CD8-positive, alpha-beta memory T cell (primary cell): ENCODE measurements at places on chromosomes 5 and 9. TPM values are rescaled to one million over a fixed set of nuclear protein-coding genes. Genes with fewer than 3 reads are reported as not detected.

- H3K27me3 ChIP-seq = no peaks in the 10 kb centered on the region
- H3K27ac ChIP-seq = no peak overlapping the region
- H3K4me1 ChIP-seq = no peaks in the 10 kb centered on the region
- H3K36me3 ChIP-seq = no peaks in the 10 kb centered on the region
Observed at GRCh38 chr9:127538849-127539258, 73.2 kb upstream of the STXBP1 start.

DNA sequence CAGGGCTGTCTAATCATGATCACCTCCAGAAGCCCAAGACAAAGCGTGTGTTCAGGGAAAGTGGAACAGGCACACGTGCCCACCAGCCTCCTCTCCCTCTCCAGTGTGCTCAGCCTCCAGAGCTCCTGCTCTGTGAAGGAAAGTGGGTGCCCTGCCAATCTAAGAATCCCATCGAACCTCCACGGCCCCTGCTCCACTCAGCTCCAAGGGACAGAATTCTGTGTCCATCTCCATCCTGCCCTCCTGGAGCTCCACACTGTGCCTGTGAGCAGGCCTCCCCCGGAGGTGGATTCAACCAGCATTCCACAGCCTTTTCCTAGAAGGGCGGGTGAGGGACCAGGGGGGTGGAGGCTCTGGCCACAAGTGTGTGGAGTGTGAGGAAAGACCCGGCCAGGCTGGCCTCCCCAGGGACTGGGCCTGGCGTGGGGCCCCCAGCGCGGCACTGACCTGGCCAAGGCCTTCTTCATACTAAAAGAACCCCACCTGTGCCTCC is 6.0 kb downstream of the EEIG1 start:
- H3K27me3 ChIP-seq = no peaks in the 10 kb centered on the region
- H3K36me3 ChIP-seq = peaks cover 11% of the 10 kb centered on the region
- H3K4me3 ChIP-seq = peak overlapping the region; percentile 98
- no peak for DNase-seq
- peaks cover 74% of the 10 kb centered on the region for H3K4me1 ChIP-seq
- H3K27ac ChIP-seq = no peak overlapping the region

The CRB2 gene
- 0.05 TPM for polyA plus RNA-seq

DNA sequence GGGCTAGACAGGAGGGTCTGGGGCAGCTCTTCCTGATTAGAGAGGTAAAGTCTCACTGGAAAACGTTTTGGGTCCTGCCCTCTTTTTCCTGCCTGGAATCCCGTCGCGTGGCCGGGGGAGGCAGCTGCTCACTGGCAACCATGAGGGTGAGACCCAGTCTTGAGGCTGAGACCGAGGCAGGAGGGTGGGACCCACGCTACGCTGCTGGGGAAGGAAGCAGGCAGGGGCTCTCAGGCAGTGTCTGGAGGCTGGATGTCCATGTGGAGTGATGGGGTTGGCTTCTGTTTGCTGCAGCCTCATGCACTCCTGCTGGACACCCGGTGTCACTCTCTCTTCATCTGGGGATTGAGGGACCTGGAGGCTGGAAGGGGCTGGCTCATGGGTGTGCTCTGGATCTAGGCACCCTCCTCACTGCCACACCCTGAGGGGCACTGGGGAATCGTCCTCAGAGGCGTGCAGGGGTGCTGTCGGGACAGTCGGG is 11.3 kb upstream of the SLC2A6 start:
- H3K36me3 ChIP-seq = no peaks in the 10 kb centered on the region
- peaks cover 6% of the 10 kb centered on the region for H3K4me1 ChIP-seq
- H3K27me3 ChIP-seq = peaks cover 4% of the 10 kb centered on the region

DNA sequence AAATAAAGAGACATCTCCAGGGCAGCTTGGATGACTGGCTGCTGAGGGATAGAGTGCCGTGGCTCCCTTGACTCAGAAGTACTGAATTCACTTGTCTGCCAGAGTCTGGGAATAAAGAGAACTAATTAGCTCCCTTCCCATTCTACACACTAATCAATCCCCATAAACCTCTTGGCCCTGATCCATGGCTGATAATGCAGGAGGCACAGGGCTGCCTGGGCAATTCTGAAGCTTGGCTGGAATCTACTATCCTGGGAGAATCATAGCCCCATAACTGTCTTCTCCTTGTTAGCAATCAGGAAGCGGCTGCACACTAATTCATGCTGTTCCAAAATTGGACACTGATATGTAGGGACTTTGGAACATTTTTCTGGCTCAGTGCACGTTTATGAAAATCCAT is 197.7 kb downstream of the PTTG1 start:
- H3K4me1 ChIP-seq = no peaks in the 10 kb centered on the region
- DNase-seq = no peak
- H3K27ac ChIP-seq = no peak overlapping the region
- no peaks in the 10 kb centered on the region for H3K27me3 ChIP-seq

DNA sequence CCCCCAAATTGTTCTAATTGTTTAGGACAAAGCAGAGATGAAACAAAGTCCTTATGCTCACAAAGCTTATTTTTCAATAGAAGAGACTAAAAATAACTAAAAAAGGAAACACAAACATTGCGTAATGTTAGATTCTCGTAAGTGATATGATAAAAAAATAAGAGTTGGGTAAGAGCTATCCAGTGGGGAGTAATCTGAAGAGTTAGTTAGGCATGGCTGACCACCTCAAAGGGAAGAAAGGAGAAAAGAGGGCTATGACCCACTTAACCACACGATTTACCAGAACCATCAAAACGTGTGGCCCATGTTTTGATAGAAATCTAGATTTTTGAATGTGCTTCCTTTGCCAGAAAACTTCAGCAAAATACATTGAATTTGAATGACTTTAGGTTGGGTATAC is 1296.8 kb upstream of the NUDT12 start:
- no peak for DNase-seq
- no peak overlapping the region for H3K4me3 ChIP-seq
- no peaks in the 10 kb centered on the region for H3K4me1 ChIP-seq
- no peak overlapping the region for H3K27ac ChIP-seq
- H3K36me3 ChIP-seq = no peaks in the 10 kb centered on the region
- H3K27me3 ChIP-seq = no peaks in the 10 kb centered on the region

GRCh38 chr9:90054810-90055209 is 450.0 kb downstream of the GADD45G start:
- no peak overlapping the region for H3K4me3 ChIP-seq
- no peaks in the 10 kb centered on the region for H3K27me3 ChIP-seq
- no peaks in the 10 kb centered on the region for H3K4me1 ChIP-seq

GRCh38 chr5:44388321-44389089 is 715 bp downstream of the FGF10 start:
- DNase-seq = no peak
- H3K27me3 ChIP-seq = peaks cover 9% of the 10 kb centered on the region
- no peaks in the 10 kb centered on the region for H3K36me3 ChIP-seq
- H3K27ac ChIP-seq = no peak overlapping the region

DNA sequence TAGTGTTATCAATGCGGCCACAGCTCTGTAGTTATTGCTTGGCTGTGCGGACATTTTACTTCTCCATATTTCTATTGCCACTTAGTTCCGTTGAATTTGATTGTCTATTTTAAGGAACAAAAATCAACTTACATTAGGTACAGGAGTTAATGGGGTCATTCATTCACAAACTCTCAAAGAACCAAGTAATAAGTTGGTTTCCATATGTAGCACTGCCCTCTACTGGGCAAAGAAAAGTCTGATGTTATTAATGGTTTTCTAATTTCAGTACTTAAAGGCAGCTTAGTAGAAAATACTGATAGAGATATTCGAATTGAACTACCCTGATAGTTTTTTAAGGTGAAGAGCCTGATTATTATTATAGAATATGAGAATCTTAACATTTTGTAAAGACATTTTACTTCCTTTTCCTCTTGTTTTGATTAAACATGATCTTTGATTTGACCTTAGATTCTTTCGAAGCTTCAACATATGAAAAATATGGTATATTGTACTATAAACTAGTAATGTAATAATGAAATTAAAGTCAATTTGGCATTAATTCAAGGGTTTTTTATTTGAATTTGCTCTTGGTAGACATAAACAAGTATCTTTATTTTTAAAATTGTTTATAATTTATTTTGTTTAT is 119.5 kb upstream of the CTNND2 start:
- H3K27me3 ChIP-seq = no peaks in the 10 kb centered on the region
- no peaks in the 10 kb centered on the region for H3K36me3 ChIP-seq
- DNase-seq = no peak
- H3K4me1 ChIP-seq = no peaks in the 10 kb centered on the region
- no peak overlapping the region for H3K4me3 ChIP-seq
- H3K27ac ChIP-seq = no peak overlapping the region

DNA sequence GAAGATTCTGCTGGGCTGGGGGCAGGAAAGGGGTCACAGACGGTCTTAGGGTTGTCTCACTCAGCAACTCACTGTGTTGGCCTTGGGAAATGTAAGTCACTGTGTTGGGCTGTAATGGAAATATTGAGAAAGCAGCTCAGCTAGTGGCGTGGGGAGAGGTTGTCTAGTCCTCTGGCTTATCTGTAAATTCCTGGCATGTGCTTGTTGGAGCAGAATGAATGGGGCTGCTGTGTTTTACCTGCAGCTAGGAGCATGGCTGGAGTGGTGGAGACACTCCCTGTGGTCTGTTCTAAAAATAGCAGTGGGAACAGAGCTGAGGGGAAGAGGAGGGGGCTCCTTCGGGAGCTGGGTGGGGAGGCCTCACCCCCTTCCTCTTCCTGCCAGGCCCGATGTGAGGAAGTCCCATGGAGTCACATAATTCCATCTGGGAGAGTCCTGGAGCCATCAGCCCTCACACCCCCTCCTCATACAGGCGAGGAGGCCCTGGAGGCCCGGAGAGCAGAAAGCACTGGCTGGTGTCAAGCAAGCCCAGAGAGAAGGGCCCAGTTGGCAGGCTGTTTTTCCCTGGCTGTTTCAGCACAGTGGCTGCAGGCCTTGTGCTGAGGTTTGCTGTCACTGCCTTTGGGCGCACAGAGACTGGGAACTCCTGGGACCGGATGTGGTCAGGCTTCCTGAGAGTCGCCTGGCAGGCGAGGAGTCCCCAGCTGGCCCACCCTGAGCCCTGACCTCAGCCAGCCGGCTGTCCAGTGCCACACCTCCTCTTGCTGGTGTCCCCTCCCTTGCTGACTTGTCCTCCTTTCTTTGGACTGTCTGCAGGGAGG is 84.9 kb downstream of the RGS3 start:
- no peak overlapping the region for H3K4me3 ChIP-seq
- no peak for DNase-seq
- no peaks in the 10 kb centered on the region for H3K27me3 ChIP-seq
- H3K27ac ChIP-seq = peak overlapping the region; percentile 31
- H3K36me3 ChIP-seq = peaks cover 12% of the 10 kb centered on the region

- no peaks in the 10 kb centered on the region for H3K4me1 ChIP-seq
- DNase-seq = no peak
- H3K27ac ChIP-seq = no peak overlapping the region
- no peak overlapping the region for H3K4me3 ChIP-seq
Observed at GRCh38 chr9:121776001-121776738, 124.7 kb downstream of the DAB2IP start.

The S1PR3 gene
- polyA plus RNA-seq = not detected

The GARNL3 gene
- 0.25 TPM for polyA plus RNA-seq

The PCDHB3 gene
- not detected for polyA plus RNA-seq

DNA sequence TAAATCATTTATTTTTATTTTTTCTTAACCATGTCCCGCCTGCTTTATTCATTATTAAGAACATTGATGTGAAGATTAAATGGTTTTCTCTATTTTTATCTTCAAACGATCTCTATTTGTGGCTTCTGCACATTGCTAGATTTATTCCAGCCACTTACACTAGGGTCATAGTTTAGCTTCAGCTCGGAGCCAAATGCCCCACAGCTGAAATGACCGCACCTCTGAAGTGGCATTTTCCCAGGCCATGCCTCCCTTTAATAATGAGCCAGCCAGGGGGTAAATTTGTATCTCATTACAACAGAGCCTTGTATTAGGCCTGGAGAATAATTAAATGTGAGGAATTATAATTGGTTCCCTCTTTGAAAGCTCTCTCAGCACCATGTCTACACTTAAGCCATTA is 89.4 kb downstream of the DOCK8 start:
- peaks cover 49% of the 10 kb centered on the region for H3K36me3 ChIP-seq
- H3K4me1 ChIP-seq = no peaks in the 10 kb centered on the region
- H3K27ac ChIP-seq = no peak overlapping the region
- no peak for DNase-seq
- H3K4me3 ChIP-seq = no peak overlapping the region

DNA sequence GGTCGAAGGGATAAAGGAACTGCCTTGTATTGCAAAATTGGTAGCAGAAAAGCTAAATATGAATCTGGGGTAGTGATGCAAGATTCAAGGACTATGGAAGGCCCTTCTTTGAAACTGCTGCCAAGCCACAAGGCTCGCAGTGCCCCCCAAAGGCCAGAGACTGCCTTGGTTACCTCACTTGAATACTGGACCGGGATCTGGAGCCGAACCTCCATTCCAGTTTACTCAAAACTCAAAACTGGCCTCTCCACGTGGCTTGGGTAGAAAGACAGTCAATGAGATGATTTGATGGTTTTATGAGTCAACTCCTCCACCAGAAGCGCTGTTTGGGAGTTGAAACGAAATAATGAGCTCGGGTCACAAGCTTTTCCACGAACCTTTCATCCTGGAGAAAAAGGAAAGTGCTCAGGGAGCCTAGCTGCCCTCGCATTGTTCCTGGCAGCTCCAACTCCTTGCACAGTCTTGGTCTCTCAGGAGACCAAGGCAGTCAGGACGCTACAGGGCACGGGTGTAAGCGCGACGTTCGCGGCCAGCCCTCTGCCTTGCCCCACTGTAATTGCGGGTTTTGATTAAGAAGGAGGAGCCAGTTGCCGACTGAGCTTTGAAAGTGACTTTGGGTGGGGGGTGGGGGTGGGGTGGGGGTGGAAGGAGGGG is 2.8 kb downstream of the ST8SIA4 start:
- peak overlapping the region; percentile 81 for H3K27ac ChIP-seq
- no peaks in the 10 kb centered on the region for H3K36me3 ChIP-seq
- no peaks in the 10 kb centered on the region for H3K27me3 ChIP-seq
- peaks cover 53% of the 10 kb centered on the region for H3K4me1 ChIP-seq
- DNase-seq = no peak
- H3K4me3 ChIP-seq = peak overlapping the region; percentile 83

DNA sequence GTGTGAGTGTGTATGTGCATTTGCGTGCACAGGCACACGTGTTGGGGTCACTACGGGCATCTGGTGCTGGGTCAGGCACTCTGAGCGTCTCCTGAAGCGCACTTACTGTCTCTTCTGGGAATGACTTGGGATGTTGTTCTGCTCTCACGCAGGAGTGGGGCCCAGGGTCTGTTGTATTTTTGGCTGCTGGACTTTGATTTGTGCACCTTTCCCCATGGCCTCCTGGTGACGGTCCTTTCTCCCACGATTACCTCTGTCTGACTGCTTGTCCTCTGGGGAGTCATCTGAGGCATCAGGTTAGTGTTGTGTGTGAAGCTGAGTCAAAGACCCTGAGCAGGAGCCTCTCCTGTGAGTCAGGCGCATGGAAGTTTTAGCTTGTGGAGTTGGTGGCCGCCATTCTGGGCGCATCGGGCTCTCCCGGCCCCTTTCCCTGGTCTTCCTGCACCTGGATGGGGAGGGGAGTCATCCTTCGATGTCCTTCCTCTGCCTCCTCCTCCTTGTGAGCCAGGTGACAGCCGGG is 62.1 kb downstream of the RXRA start:
- no peak overlapping the region for H3K27ac ChIP-seq
- DNase-seq = no peak
- peaks cover 39% of the 10 kb centered on the region for H3K4me1 ChIP-seq
- no peaks in the 10 kb centered on the region for H3K27me3 ChIP-seq
